ENCODE measurements at places on chromosomes 16 and 17.

DNA sequence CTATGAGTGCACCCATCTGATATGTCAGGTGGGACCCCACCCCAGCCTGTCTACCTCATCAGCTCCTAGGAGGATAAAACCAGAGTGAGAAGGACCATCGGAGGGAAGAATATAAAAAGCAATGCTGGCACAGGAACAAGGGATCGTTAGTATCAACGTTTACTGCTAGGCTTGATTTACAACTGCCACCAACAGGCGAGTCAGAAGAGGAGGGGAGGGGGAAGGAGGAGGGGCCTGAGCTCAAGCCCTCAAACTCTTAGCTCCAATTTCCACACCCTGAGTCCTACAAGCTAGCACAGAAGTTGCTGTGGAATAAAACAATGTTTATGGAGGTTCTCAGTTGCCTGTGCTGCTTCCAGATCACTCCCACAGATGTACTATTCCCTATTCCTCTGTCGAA, 234.5 kb downstream of the C16orf78 start:
- peak; percentile 49 for DNase-seq

GRCh38 chr16:1950047-1950446, 4.4 kb downstream of the RPL3L start:
- no peak for DNase-seq

GRCh38 chr16:78277321-78278055, 178.0 kb downstream of the WWOX start:
- DNase-seq, result no peak

- no peak for DNase-seq
These were observed 5.6 kb downstream of the P2RX1 start for GRCh38 chr17:3910420-3911270.

GRCh38 chr16:31458073-31458843, 1.0 kb upstream of the ARMC5 start:
- peak; percentile 68 for DNase-seq

GRCh38 chr17:45256114-45256966, 5.6 kb downstream of the SPATA32 start:
- DNase-seq, result no peak
